RPMI7951 (cell line): ENCODE measurements at places on chromosomes 12 and 14. TPM values are rescaled to one million over a fixed set of nuclear protein-coding genes. Genes with fewer than 3 reads are reported as not detected.

The ALG10 gene
- total RNA-seq, result 12.4 and 14.5 TPM in 2 replicates

The PKP2 gene
- not detected in 2 replicates for total RNA-seq

The PWP1 gene
- 59.6 and 67.0 TPM in 2 replicates for total RNA-seq

The DCN gene
- total RNA-seq, result 7.5 and 10.3 TPM in 2 replicates

The VDR gene
- 17.4 and 22.9 TPM in 2 replicates for total RNA-seq

The PLEKHD1 gene
- total RNA-seq, result not detected in 2 replicates

The HSPB8 gene
- 2.5 and 2.9 TPM in 2 replicates for total RNA-seq

The FBRSL1 gene
- 1.2 and 2.3 TPM in 2 replicates for total RNA-seq

The BMAL2 gene
- 26.1 and 30.2 TPM in 2 replicates for total RNA-seq

The IL22 gene
- total RNA-seq, result not detected in 2 replicates

The CLEC7A gene
- total RNA-seq, result not detected in 2 replicates

The DAO gene
- not detected in 2 replicates for total RNA-seq

The KRT85 gene
- not detected in 2 replicates for total RNA-seq

The DYNC1H1 gene
- total RNA-seq, result 167 and 171 TPM in 2 replicates

The PARPBP gene
- 43.1 and 59.6 TPM in 2 replicates for total RNA-seq

The KRT6C gene
- total RNA-seq, result not detected in 2 replicates

The AHNAK2 gene
- 3.6 and 3.7 TPM in 2 replicates for total RNA-seq

The INF2 gene
- total RNA-seq, result 24.9 and 27.6 TPM in 2 replicates

The TMEM63C gene
- not detected in 2 replicates for total RNA-seq

The CBLN3 gene
- total RNA-seq, result 0.72 and 1.3 TPM in 2 replicates

The TC2N gene
- not detected in 2 replicates for total RNA-seq

The SPX gene
- 0.60 and 1.3 TPM in 2 replicates for total RNA-seq

The TMEM132C gene
- total RNA-seq, result not detected in 2 replicates

The PELI2 gene
- total RNA-seq, result 0.59 and 0.84 TPM in 2 replicates

The MANSC4 gene
- total RNA-seq, result not detected in 2 replicates

The EPYC gene
- total RNA-seq, result not detected in 2 replicates

The SMCO2 gene
- total RNA-seq, result not detected in 2 replicates

The TAS2R46 gene
- total RNA-seq, result not detected in 2 replicates
